ENCODE measurements at places on chromosomes 5 and 9.
A peak's percentile ranks its signal among the peaks of the same experiment; 100 is the strongest.

DNA sequence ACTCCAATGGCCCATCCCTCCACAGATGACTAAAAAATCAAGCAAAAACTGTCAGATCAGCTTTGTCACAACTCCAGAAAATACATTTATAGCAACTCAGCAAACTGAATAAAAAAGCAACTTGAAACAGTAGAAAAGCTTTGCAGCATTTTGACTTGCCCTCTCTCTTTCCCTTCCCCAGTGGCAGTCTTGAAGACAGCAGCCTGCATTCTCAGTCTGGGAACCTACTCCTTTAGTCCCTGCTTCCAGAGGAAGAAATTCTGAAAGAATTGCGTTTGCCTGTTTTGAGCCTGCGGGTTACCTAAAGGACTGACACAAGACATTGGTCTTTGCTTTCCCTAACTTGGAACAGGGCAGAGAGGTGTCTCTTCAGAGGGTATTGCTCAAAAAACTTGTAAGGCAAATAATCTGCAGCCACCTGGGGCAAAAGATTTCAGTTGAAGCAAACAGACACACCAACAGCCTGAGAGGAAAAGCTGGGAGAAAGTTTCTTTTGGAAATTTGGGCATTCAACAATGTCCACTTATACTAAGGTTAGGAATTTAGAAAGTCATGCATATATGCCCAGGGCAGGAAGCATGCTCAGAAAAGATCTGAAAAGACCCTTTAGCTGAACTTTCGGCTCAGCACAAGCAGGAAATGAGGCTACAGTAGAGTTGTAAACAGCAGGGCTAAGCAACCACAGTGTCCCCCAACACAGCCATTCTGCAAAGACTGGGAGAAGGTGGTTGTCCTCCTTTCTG is 15.2 kb upstream of the SLC35D2 start:
- DNase-seq = peak; percentile 36

- no peak for DNase-seq
Observed at GRCh38 chr5:14954616-14955343, 83.2 kb upstream of the ANKH start.

- no peak for DNase-seq
Observed at GRCh38 chr9:88481933-88482332, 53.0 kb upstream of the NXNL2 start.

GRCh38 chr9:27990524-27990923 is 417.2 kb upstream of the C9orf72 start:
- no peak for DNase-seq

DNA sequence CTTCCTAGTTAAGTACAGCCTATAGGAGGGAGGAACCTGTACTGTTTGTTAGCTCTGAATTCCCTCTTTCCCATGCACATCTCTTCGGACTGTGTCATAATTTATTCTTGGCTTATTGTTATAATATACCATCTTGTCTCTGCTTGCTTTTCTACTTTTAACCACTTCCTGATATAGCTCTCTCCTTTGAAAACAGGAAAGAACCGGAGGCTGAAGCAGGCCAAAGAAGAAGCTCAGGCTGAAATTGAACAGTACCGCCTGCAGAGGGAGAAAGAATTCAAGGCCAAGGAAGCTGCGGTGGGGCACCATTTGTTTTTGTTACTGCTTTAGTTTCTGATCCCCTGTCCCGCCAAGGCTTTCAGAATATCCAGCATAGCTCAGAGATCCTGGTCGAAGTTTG is 4.8 kb downstream of the ATP6V1G1 start:
- peak; percentile 83 for DNase-seq

GRCh38 chr5:135826221-135826525 is 8.3 kb upstream of the SLC25A48 start:
- no peak for DNase-seq

- DNase-seq = no peak
Observed at GRCh38 chr5:68421485-68422220, 206.1 kb downstream of the PIK3R1 start.

- no peak for DNase-seq
Observed at GRCh38 chr5:173808079-173808808, 79.9 kb upstream of the CPEB4 start.

- DNase-seq = no peak
Observed at GRCh38 chr5:144072518-144072927, 97.9 kb downstream of the YIPF5 start.

DNA sequence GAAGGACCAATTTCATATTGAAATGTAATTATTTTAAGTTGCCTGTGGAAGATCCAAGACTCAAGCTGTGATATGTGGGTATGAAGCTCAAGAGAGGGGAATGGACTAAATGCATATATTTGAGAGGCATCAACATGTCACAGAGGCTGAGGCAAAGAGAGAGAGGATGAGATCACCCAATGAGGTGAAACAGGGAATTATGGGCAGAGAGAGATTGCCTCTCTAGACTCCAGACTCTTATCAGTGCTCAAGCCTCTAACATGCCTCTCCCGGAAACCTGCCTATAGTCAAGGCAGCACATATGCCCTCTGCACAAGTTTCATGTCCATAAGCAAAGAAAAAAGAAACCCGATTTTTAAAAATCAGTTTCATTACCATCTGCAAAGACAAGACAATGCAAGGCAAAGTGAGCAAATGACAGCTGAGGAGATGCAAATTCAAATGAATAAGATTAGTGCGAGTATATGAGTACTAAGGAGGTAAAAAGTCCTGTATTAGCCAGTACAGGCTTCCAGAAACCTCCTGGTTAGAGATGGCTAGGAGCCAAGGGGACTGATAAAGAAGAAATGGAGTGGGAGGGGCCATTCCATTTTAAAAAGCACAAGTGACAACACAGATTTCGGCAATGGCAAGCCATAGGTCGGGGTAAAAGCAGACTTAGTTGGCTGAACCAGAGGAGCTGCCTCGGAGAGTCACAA is 9.4 kb downstream of the APTX start:
- DNase-seq = no peak

- no peak for DNase-seq
Observed at GRCh38 chr5:138626333-138626944, 51.2 kb upstream of the HSPA9 start.

DNA sequence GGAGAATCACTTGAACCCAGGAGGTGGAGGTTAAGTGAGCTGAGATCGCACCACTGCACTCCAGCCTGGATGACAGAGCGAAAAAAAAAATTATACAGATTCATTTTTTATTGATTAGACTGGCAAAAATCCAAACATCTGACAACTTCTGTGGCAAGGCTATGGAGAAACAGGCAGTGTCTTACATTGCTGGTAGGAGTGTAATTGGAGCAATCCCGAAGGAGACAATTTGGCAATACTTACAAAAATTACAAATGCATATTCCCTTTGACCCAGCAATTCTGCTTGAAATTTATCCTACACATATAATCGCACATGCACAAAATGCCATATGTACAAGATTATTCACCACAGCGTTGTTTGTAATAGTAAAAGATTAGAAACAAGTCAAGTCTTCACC is 86.8 kb downstream of the MAPKAP1 start:
- no peak for DNase-seq

GRCh38 chr9:111429175-111429574 is 55.0 kb downstream of the ECPAS start:
- no peak for DNase-seq

- no peak for DNase-seq
Observed at GRCh38 chr5:14168793-14169262, 25.7 kb downstream of the TRIO start.

DNA sequence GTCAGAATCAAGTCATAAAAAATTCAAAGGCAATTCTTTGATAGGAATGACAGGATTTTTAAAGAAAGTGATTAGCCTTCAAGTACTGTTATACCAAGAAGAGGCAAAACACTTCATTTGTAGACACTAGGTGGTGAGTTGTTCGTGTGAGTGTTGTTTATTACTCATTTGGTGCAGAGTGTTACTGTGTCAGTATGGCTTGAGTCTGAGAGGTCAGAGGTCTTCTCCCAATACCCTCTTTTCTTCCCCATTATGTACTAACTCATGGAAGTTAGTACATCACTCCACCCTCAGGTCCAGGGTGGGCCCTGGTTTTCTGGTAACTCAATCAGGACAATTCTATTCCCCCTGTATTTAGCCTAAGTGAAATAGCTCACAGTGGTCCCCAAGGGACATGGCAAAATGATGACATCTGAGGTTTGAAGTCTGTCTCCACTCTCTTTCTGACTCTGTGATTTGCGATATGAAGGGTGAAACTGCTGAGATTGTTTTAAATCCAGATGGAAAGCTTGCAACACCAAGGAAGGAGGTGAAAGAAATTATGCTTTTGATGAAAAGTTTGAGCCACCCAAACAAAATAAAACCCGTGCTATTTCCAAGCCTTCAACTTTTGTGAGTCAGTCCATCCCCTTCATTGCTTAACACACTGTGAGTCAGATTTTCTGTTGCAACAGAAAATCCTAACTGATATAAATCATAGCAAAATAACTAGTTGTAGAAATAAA is 56.8 kb downstream of the NUDT12 start:
- DNase-seq = no peak

GRCh38 chr5:120805131-120805530 is 341.0 kb downstream of the PRR16 start:
- DNase-seq = no peak

DNA sequence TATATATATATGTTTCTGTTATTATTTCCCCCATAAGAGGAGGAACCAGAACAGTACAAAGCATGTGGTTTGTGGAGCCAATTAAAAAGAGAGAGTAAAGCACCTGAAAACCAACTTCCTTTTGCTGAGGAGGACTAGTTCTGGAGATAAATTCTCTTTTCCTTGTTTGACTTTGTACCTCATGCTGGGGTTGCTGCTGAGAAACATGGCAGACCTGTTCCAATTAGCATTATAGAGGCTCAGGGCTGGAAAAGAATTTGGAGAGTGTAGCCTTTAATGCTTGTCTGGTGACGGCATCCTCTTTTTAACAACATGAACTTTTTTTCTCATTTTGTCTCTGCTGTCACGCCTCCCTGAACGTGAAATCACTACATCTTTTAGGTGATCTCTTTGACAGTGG is 32.8 kb upstream of the NMUR2 start:
- no peak for DNase-seq

DNA sequence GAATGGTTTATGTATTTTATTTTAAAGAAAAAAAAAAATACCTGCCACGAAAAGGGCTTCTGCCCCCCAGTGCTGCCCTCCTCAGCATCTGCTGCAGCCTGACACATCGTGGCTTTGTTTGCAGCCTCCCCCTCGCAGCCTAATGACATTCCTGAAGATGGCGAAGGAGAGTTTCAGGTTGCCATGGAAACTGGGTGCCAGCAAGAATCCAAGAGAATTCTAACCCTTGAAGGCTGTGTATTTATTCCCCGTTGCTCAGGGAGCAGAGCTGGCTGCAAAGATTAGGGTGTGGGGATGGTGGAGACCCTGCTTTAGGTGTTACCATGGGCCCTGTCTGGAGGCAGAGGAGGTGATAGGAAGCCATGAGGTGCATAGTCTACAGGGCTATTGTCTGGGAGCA is 126.6 kb downstream of the NSG2 start:
- no peak for DNase-seq

DNA sequence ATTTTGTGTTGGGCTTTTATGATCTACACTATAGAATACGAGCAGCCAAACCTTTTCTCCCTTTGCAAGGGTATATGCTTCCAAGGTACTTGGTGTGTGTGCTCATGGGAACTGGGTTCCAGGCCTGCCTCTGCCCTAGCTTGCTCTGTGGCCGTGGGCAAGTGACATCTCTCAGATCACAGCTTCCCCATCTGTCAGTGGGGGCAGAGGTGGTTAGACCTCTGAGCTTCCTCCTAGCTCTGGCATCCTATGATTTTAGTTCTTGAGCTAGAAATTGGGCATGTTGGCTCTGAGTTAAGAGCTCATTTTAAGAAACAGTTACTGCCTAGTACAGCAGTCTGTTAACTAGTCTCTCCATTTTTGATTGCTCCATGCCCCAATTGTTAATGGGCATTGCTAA is 12.5 kb upstream of the CCNJL start:
- DNase-seq = no peak

DNA sequence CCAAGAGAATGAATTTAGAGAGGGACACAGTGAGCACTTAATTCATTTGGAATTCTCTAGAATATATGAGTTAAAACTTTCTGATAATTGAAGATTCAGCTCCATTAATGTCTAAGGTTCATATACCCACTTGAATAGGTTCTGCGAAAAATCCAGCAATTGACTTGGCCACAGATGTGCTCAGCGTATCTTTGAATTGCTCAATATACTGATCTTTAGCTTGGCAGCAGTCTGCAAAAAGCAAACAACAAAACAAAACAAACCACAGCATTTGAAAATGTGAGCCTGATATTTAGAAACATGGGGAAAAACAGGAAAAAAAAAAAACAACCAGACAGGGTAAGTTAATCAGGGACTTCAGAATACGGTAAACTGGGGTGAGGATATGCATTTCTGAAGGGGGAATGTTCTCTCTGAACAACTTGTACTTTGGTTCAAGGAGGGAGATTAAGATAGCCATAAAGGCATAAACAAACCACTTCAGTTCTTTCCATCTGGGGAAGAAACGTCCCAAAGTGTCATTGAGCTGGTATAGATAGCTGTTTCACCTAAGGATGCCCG is 21.4 kb downstream of the AGXT2 start:
- no peak for DNase-seq

GRCh38 chr9:98373609-98374008 is 118.2 kb upstream of the TBC1D2 start:
- DNase-seq = no peak

All from activated CD4-positive, alpha-beta T cell treated with anti-CD3 and anti-CD28 coated beads, Interleukin-2, amount 10 ng/mL, durations not matched to agents 7 days and 5 days (primary cell).